ENCODE measurements at places on chromosomes 11 and 22.

DNA sequence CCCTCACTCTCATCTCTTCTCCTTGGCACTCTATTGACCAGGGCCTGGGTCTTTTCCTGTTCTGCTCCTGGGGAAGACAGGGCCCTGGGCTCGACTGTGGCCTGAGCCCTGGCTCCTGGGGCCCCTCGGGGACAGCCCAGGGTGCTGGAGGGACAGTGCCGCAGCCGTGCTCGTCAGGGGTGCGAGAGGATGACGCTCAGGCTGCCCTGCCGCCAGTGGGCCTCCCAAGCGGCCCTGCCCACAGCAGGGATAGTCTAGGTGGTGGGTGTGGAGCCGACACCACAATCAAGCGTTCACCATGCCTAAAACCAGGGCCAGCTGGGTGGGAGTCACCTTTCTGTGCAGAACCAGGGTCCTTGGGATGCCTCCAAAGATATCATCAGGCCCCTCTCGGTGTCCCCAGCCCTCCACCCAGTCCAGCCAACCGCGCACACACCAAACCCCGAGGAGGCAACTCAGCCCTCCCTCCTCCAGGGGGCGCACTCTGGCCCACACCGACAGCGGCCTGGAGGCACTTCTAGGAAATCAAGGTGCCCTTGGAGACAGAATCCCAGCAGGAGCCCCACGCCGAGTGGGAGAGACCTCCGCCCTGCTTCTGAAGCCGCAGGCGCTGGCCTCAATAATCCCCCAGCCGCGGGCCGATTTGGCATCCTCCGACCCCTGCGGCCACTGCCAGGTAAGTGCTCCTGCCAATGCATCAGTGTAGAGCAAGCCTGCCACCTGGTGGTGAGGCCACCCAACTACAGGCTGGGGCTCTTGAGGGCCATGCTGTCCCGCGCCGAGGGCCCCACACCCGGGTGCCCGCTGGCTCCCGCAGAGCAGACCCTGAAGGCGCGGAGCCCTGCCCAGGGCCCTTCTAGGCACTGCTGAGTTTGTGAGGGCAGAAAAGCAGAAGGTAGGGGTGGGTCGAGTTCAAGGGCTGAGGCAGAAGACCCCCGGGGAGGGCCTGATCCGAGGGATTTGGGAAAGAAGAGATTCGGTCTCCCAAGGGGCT lies 496.4 kb downstream of the BUD13 start:
- DNase-seq: no peak

- no peak for DNase-seq
These were observed 14.4 kb upstream of the APOL4 start for GRCh38 chr22:36215981-36216380.

- DNase-seq: no peak
These were observed 2.1 kb upstream of the GSTP1 start for GRCh38 chr11:67581469-67581868.

DNA sequence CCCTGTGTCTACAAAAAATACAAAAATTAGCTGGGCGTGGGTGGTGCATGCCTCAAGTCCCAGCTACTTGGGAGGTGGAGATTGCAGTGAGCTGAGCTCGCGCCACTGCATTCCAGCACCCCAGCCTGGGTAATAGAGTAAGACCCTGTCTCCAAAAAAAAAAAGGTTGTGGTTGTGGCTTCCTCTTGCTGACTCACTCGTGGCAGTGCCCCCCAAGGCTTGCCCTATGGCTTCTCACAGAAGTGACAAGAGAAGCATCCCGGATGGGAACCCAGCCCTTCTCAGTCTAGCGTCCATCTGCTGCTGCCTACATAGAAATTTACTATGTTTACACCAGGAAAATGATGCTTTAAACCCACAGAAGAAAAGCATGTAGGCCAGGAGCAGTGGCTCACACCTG lies 68.5 kb upstream of the PITPNB start:
- DNase-seq: no peak

GRCh38 chr11:121534131-121535093 lies 81.6 kb upstream of the SORL1-AS1 start:
- DNase-seq: no peak

Measured in NCI-H187 treated with DMSO at 0.1 percent for 48 hours (cell line).